Forelimb muscle (tissue), 1 donor: ENCODE measurements at places on chromosomes 7 and 10.

DNA sequence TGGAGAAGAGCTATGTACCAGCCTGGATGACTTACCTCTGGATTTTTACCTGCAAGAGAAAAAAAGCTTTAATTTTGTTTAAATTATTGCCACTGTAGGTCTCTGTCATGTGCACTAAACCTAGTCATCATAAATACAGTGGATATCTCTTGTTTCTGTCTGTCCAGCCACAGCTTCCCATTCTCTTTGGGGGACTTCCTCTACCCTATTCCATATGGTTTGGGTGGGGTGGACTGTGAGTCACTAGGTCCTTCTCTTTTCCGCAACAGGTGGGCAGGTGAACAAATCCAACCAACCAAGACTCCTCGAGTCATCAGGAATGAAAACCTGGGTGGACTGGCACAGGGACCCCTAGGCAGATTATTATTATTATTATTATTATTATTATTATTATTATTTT is 87.3 kb upstream of the CYTH3 start:
- no peak for DNase-seq

DNA sequence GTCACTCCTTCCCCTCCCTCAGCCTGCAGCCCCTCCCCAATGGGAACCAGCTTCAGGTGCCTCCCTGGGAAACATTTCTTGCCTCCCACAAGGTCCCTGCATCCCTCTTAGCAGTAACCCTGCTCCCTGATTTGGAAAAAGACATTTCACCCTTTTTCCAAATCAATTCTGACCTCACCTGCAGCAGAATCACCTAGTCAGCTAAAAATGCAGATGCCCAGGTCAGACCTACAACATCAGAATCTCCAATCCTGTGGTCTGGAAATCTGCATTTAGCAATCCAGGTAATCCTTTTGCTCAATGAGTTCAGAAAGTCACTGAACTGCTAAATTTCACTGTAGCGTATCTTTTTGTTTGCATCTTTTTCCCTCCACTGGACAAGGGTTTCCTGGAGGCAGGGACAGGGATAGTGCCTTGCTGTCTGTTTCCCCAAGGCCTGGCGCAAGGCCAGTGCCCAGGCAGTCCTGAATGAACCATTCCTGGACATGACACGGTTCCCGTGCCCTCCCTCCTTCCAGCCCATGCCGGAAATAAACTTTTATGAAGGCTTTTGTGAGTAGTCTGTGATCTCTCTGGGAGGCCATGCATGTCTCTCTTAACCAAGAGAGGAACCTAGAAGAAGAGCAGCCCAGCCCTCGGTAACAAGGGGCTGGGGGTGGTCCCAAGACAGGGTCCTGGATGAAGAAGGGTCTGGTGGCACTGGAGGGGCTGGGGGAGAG is 44.0 kb downstream of the COL13A1 start:
- no peak for DNase-seq

DNA sequence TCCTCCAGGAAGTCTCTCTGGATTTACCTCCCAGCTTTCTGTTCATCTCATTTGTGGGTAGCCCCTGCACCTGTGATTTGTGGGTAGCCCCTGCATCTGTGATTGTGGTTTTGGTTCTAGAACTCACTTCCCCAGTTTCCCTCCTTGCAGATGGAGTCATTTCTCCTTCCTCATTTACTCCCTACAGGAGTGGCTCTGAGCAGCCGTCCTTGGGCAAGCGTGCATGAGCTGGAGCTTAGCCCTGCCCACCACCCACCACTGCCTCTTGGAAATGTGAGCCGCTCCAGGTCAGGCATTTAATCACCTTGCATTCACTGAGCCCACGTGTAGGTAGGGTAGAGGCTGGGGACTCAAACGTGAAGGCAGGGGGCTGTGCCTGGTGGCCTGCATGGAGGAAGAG is 8.2 kb downstream of the COL26A1 start:
- no peak for DNase-seq

GRCh38 chr7:87342231-87342630 is 3.2 kb upstream of the CROT start:
- no peak for DNase-seq

GRCh38 chr10:50582766-50583762 is 40.7 kb downstream of the SGMS1 start:
- no peak for DNase-seq

GRCh38 chr7:95550546-95550945 is 45.8 kb downstream of the PDK4 start:
- no peak for DNase-seq

DNA sequence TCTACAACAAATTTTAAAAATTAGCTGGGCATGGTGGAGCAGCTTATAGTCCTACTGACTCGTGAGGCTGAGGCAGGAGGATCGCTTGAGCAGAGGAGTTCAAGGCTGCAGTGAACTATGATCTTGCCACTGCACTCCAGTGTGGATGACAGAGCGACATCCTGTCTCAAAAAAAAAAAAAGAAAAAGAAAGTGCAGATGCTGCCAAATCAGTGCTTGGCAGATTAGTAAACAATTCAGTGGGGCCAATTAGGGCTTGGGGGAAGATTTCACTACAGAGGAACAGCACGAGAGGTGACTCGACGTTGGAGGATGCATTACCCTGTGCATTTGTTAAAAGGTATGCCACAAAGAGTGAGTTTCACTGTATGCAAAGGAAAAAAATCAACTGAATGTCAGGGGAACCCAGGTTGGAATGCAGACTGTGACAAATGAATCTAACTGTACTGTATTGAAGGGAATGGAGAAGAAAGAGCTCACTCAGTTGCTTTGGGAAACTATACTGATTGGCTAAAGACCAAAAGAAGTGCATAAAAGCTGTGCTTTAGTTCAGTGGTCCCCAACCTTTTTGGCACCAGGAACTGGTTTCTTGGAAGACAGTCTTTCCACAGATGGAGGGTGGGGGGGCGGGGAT is 31.6 kb downstream of the GARIN1A start:
- no peak for DNase-seq

GRCh38 chr10:115335366-115335765 is 242.2 kb downstream of the ATRNL1 start:
- no peak for DNase-seq

DNA sequence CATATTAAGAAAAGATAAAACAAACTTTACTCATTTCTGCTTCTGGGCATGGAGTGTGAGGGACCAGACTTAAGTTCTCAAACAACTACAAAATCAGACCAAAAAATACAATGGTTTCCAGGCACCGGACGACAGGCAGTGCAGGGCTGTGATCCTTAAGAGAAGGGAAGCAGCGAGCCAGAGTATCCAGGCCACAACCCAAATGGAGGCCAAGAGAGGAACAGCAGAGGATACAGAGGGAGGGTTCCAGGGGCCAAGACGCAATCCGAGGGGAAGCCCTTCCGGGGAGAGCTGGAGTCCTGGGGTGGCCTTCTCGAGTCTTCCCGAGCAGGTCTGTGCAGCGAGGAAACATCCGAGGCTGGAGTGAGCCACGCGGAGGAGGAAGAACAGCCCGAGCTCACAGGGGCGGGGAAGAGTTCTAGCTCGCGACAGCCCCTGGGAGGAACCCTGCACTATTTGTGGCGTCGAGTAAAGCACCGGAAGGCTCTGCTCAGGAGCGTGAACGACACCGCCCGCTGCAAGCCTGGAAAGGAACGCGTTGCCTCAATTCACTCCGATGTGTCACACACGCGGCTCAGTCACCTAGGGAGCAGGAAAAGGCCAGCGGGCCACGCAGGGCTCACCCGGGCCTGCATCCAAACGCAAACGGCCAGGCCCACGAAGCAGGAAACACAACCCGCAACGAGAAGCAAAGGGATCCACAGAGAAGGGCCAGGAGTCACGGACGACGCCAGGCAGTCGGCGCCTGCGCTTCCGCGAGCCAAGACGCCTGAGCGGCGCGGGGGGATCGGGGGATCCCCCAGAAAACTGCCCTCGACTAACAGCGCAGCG is 933 bp upstream of the RNF32 start:
- no peak for DNase-seq
